ENCODE measurements at places on chromosomes 7 and 10. TPM values are rescaled to one million over a fixed set of nuclear protein-coding genes. Genes with fewer than 3 reads are reported as not detected.

DNA sequence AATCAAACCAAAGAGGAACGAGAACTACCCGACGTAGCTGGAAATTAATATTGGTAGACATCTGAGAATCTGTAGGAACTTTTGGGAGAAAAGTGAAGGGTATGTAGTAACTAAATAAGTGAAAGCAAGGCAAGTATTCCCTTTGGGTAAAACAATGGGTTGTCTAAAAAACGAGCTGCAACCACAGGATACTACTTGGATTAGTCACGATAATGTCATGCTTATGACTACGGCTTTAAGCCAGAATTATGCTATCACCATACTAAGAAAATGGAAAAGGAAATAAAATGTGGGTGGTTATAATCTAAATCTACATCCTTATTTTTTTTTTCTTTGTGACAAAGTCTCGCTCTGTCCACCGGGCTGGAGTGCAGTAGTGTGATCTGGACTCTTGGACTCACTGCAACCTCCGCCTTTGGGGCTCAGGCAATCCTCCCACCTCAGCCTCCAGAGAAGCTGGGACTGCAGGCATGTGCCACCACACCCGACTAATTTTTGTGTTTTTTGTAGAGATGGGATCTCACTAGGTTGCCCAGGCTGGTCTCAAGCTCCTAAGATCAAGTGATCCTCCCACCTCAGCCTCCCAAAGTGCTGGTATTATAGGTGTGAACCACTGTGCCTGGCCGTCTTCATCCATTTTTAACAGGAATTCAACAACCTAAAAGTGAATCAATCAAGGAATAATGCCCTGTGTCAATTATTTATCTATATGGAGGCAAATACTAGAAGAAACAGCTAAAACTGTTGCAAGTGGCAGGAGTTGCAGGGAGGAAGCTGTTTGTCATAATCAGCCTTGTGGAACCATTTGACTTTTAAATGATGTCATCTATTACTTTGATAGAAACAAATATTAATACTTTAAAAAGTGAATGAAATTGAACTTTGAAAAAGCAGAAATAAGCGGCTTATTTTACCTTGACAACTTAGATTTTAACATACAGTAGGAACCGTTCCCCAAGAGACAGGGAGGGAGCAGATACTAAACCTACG, 189.3 kb downstream of the PRPF18 start:
- no peak for DNase-seq

DNA sequence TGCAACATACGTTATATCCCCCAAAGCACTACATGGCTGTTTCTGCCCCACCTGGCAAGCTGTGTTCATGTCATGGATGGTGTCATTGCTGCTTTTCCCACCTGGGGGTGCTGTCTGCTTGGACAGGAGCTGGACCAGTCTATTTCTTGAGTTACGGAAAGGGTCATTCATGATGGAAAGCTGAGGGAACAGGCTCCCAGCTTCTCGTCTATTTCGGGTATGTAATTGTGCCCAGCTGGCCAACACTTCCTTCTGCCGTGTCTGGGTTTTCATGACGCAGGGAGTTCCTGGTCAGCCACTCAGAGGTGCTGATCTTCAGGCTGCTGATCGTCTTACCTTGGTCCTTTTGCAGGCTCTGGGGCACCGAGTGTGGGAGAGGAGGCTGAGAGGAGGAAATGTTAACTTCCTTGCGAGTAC, 8.6 kb downstream of the BTBD16 start:
- DNase-seq = peak; percentile 38

- no peak for DNase-seq
Observed at GRCh38 chr7:41699516-41699915, 3.4 kb downstream of the INHBA start.

GRCh38 chr7:27767374-27767773, 27.4 kb downstream of the TAX1BP1 start:
- DNase-seq = no peak

- DNase-seq = no peak
Observed at GRCh38 chr10:88103576-88103975, 240.2 kb downstream of the PTEN start.

DNA sequence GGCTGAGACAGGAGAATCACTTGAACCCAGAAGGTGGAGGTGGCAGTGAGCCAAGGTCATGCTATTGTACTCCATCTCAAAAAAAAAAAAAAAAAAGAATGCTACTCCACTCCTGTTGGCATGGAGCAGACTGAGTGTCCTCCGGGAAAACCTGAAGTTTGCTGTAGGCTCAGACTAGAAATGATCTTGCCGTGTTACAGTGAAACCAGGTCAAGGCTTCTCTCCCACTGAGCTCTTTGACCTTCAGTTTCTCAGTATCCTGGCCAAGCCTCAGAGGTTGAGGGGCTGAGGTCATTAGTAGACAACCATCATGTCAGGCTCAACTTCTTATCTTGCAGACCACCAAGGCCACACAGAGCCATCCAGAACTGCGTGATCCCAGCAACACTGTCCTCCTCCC, 348.6 kb upstream of the ZNF32 start:
- DNase-seq = no peak

DNA sequence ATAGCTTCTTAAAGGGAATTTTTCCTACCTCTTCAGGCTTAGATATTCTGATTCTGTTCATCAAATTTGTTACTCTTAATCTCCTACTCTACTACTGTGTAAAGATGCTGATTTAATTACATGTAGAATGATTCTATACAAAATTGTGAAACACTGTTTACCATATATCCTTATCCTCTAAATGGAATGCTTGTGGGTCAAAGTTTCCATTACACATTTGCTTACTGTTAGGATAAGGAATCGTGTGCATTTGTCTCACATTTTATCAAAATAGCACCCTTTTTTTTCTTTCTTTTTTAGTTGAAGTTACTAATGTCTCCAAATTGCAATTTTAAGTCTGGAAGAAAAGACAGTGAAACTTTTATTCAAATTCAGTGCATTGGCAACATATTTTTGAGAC, 65.3 kb downstream of the TFEC start:
- DNase-seq = no peak

DNA sequence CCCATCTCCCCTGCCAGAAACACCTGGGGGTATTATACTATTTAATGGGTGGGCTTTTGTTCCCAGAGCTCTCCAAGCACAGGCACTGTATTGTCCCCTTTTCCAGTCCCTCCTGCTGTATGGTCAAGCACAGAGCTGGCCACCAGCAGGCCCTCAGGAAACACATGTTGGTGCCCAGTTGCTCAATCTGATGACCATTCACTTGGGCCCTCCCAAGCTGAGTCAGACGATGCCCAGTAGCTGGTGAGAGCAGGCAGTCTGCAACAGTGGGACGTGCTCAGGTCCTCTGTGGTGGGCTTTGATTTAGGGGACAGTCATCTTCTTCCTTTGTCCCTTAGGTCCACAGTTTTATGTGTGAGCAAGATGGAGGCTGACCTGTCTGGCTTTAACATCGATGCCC, 11.8 kb downstream of the SFXN2 start:
- no peak for DNase-seq

DNA sequence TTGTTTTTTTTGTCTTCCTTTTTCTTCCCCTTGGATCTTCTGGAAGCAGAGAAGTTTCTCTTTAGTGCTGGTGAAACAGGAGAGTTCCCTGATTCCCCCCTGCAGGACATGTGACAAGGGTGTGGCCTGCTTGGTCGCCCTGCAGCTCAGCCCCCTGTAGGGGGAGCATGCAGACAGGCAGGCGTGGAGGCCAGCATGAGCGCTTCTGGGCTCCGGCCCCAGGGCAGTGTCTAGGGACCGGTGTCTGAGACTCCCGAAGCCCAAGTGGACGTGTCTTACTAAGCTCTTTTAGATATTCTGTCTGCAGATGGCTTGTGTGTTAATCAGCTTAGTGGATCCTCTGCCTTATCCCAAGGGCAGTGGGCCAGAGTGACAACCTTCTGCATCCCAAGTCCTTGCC, 26.1 kb downstream of the PRSS58 start:
- DNase-seq = no peak

- DNase-seq = no peak
Observed at GRCh38 chr7:136058546-136058945, 81.4 kb upstream of the MTPN start.

DNA sequence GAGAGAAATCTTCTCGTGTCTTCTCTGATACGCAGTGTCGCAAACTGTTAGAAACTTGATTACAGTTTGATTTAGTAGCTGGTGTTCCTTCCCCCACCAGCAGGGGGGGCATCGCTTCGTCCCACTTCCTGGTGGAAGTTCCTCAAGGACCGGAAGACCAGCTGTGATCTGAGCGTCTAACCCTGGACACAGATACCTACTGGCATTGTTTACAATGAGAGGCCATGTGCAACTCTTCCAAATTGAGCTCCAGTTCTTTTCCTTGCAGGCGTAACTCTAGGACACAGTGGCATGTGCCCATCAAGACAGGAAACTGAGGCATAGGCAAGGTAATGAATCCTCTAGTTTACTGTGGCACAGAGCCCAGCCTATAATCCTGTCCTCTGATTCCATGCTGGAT, 219.0 kb downstream of the CCDC3 start:
- peak; percentile 31 for DNase-seq

DNA sequence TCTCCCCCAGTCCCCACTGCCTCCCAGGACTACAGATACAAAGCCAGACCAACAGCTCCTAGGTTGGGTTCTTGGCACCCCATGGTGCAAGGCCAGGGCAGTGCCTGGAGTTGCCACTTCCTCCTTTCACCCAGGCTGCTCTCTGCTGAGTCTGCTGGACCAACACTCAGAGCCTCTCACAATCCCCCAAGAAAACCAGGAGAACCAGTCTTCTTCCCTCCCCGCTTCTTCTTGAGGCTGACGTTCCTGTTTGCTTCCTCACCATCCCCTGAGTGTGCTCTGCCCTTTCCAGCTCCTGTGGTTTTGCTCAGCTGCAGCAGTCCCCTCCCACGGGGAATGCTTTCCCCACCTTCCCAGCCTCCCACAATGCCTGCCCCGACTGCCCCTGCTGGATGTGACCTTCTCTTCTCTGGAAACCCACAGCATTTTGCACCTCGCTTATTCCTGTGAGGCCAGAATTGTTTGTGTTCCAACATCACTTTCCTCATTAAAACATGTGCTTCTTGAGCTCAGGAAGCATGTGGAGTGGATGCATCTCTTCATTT, 89.9 kb downstream of the GOLGA7B start:
- no peak for DNase-seq

- DNase-seq = no peak
Observed at GRCh38 chr7:98463837-98464557, 63.1 kb upstream of the BAIAP2L1 start.

DNA sequence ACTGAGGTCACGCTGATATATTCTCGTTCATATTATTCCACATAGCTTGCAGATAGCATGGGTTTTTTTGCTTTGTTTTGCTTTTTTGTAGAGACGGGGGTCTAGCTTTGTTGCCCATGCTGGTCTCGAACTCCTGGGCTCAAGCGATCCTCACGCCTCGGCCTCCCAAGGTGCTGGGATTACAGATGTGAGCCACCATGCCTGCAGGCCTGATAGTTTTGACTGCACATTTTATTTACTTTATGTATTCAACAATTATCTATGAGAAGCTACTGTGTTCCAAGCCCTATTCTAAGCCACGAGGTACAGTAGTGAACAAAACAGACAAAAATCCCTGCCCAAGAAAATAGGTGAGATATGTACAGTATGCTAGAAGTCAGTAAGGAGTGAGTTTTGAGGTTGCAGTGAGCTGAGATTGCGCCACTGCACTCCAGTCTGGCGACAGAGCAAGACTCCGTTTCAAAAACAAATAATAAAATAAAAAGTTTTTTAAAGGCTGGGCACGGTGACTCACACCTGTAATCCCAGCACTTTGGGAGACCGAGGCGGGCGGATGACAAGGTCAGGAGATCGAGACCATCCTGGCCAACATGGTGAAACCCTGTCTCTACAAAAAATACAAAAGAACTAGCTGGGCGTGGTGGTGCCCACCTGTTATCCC, 1.3 kb upstream of the YWHAG start:
- no peak for DNase-seq

GRCh38 chr10:87000491-87000890, 19.6 kb upstream of the FAM25A start:
- DNase-seq = no peak

DNA sequence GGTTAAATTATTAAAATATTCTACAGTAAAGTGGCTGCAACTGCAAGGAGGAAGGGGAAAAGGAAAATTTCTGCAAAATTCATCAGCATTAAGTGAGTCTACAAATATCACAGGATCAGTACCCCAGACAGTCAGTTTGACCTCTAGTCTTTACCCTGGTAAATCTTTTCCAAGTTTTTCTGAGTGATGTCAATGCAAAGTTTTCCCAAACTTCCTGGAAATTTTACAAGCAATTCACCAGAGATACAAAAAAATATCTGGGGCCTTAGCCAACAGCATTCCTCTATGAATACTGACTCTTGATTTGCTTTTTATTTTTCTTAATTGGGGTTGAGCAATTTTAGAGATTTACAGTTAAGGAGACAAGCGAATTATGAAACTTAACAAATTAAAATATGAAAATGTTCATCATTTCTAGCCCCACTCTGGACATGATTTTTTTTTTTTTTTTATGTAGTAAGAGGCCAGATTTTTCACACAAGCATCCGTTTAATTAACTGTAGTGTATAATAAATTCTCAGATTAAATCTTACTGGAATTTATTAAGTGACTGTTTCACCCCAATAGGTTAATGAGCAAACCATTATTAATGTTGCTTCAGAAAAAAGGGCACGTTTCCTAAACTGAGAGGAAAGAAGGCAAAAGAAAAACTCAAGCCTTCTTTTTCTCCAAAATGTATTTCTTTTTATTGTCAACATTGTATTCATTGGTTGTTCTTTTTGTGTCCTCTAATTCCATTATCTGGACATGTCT, 539.5 kb upstream of the FZD8 start:
- DNase-seq = no peak

- DNase-seq = no peak
Observed at GRCh38 chr10:37436357-37436756, 311.0 kb downstream of the ANKRD30A start.

DNA sequence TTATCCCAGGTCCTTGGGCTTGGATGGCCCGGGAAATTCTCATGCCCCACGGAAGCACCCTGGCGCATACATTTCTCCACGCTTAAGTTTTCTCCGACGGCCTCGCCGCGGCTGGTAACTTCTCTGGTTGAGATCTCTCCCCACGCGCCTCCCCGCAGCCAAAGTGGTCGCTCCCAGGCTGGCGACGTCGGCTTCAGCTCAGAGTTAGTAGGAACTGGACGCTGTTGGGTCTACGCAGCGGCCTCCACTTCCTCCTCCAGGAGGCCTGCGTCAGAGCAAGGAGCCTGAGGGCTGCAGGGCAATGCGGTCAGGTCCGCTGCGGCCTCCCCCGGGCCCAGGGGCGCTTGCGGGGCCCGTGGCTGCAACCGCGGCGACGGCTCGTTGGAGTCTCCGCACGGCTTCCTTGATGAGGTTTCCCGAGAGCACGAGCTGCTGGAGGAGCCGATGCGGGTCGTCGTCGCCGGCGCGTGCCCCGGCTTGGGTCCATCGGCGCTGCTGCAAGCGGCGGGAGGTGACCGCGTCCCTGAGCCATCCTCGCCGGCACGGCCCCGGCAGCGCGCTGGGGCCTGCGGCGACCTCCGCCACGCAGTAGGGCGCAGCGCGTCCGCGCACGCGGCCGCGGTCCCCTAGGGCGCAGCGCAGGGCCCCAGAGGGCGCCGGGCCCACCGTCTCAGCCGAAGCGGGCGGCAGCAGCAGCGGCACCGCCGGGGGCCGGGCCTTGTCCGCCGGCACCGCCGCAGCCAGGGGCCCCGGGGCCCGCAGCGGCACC, 744 bp downstream of the FRAT2 start:
- DNase-seq = peak; percentile 59

- no peak for DNase-seq
Observed at GRCh38 chr10:73863039-73863817, 11.1 kb downstream of the CAMK2G start.

POMZP3 gene
- total RNA-seq = 7.8 TPM

EIF3A gene
- total RNA-seq = 103 TPM

GPR158 gene
- total RNA-seq = not detected

ASB10 gene
- total RNA-seq = 35.4 TPM
